NCI-H1436 (cell line): ENCODE measurements at places on chromosomes 4 and X.

- no peak for DNase-seq
Measured at GRCh38 chr4:154722262-154722661, 21.5 kb upstream of the LRAT start.

DNA sequence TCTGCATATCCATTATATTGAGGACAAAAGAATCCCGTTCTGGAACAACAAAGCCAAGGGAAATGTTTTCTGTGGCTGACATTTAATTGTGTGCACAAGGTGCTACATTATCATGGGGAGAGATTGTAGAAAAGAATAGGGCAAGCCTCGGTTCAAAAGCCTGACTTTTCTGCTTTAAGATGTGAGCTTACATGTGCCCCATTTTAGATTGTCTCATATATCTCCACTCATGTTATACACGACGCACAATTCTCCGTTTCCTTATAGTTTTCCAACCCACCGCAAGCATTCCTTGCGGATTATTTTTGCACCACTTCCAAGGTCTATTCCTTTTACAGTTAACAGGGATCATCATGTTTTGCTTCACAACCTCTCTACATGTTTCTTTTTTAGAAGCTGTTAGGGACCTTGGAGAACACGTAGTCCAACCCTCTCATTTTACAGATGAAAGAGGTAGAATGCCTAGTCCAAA is 99.6 kb upstream of the MAML3 start:
- DNase-seq: no peak

- no peak for DNase-seq
Measured at GRCh38 chrX:18897611-18898010, 86.3 kb downstream of the PHKA2 start.

DNA sequence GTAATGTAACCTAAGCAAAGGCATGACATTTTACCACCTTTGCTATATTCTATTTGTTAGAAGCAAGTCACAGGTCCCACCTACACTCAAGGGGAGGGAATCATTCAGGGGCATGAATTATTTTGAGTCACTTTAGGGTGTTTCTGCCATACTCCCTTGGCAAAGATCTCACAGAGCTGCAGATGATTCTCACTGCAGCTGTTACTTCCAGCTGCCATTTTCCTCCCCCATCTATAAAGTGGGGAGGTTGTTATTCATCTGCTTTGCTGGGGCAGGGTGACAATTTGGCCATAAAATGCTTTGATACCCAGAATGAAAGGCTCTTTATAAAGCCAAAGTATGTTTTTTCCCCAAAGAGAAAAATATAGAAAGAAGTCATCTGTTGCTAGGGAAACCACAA is 136.5 kb upstream of the SMIM31 start:
- no peak for DNase-seq

- DNase-seq: no peak
Measured at GRCh38 chrX:130652824-130653578, 250.0 kb downstream of the ENOX2 start.

- no peak for DNase-seq
Measured at GRCh38 chr4:165972747-165973146, 99.7 kb downstream of the TLL1 start.

GRCh38 chrX:102860235-102860634 is 76.8 kb upstream of the RAB40AL start:
- DNase-seq: no peak
